Posterior vena cava (tissue), 2 donors: ENCODE measurements at places on chromosomes 7 and 10. TPM values are rescaled to one million over a fixed set of nuclear protein-coding genes. Genes with fewer than 3 reads are reported as not detected.

IQCE gene
- total RNA-seq, result 19.1 TPM

ADRA2A gene
- total RNA-seq, result 6.6 TPM

TFAM gene
- total RNA-seq, result 21.9 TPM

SEMA3A gene
- total RNA-seq, result 19.4 TPM

GPR22 gene
- total RNA-seq, result not detected
